ENCODE measurements at places on chromosomes 6 and 20.

DNA sequence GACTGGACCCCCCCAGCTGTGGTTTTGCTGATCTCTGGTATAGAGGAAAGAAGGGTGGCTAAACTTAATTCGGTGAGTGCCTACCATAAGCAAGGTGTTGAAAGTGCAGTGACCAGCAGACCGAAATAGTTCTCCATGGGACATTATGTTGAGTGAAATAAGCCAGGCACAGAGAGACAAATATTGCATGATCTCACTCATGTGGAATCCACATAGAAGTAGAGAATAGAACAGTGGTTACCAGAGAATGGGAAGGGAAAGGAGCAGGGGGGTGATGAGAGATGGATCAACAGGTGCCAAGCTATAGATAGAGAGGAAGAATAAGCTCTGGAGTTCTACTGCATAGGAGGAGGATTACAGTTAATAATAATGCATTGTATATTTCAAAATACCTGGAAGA lies 9.7 kb upstream of the GCNT2 start:
- no peak for DNase-seq

- no peak for DNase-seq
Observed at GRCh38 chr6:10412461-10413261, 2.2 kb downstream of the TFAP2A start.

- peak; percentile 45 for DNase-seq
Observed at GRCh38 chr20:61387204-61387953, 135.3 kb downstream of the CDH4 start.

GRCh38 chr6:19070520-19070919 lies 683.4 kb downstream of the RNF144B start:
- DNase-seq = no peak

DNA sequence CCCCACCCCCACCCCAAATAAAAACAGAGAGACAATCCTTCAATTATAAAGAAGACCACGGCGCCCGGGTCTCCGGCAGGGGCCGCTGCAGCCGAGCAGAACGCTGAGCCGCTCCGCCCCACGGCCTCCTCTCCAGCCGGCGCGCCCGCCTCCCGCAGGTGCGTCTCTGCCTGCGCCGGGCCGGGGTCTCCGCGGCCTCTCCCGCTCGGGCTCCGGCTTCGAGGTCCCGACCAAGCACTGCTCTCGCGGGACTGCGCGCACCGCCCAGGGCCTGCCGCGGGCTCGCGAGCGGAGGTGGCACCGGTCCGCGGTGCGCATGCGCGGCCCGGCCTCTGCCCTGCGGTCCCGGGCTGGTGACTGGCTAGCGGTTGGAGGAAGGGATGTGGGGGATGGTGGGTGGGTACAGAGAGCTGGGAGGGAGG lies 241 bp upstream of the SIRT5 start:
- peak; percentile 86 for DNase-seq

DNA sequence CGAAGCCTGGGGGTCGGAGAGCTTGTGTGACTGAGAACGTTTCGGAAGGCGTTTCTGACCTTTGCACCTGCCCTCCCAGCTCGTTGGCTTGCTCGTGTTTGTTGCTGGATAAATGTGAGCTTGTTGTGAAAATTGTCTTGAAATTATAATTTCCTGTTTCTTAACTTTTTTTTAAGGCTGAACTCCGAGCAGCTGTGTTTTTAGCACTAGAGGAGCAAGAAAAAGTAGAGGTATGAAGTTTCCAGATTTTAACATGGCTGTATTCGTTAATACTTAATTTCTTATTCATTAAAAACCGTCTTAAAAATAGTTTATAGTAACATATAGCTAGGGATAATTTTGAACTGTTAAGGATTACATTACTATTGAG lies 672 bp downstream of the CEP43 start:
- DNase-seq = peak; percentile 13

- DNase-seq = no peak
Observed at GRCh38 chr6:41332842-41333736, 2.3 kb upstream of the NCR2 start.

DNA sequence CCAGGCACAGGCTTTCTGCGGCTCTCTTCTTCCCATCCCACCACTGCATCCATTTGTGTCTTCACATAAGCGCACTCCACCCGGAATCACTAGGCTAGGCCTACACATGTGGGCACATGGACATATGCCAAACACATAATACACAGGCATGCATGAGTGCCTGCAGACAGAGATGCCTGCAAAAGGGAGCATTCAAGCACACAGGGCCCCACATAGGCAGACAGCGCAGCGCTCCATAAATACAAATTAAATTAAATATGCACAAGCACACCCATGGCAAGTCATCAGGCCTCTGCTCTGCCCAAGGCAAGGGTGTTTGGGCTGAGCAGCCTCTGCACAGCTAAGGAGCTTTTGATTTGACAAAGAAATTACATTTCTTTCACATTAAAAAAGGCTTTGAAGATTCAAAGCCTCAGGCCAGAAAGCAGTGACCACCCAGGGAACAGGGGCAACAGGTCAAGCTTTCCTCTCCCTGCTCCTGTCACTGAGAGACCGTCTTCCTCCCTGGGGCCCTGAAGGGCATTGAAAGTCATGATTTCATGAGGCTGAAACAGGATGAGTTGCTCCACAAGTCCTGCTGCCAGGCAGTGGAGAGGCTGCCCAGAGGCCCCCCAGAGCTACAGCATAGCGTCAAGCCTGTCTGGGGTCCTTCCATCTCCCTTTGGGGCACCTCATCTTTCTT lies 134.2 kb upstream of the LRFN2 start:
- DNase-seq = no peak

GRCh38 chr6:123849406-123849805 lies 45.7 kb downstream of the NKAIN2 start:
- DNase-seq = no peak

- DNase-seq = no peak
Observed at GRCh38 chr20:62694106-62694505, 14.5 kb upstream of the NTSR1 start.

GRCh38 chr6:106927531-106928398 lies 46.8 kb downstream of the CD24 start:
- peak; percentile 28 for DNase-seq

DNA sequence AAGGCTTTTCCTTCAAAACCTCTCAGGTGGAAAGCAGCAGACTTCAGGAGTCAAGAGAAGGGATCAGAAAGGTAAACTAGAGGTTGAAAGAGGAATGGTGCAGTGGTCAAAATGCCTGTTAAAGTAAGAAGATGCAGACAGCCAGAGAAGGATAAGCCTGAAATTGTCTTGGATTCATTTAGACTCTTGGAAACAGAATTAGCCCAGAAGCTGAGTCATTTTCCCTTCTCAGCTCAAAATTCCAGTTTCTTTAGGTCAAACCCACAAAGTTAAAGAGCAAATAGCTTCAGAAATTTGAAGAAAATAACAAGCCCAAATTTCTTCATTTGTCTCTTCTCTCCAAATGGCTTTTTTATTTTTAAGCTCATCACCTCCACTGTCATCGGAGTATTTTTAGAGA lies 73.9 kb downstream of the DHX35 start:
- DNase-seq = no peak

DNA sequence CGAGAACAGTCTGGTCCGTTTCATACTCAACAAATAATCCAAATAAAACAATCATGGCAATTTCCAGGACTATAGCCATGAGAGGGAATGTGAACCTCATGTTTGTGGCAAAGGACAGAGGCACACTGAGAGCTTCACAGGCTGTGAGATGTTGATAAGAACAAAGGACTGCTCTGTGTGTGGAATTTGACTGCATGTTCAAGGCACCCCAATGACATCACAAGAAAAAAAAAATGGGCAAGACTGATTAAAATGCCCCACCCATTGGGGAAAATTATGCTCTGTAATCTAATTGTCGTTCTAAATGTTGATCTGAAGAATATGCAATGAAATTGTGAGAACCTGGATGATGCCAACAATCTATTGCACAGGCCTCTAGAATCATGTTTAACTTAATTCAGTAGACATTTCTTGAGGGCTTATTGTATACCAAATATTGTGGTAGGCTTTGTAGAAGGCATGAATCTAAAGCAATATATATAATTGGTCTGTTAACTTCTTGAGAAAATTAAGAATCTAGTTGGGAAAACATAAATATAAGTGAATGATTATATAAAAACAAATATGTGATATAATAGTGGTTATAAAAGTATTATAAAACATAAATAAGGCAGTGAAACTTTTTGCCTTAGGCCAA lies at the start of gene RHAG:
Gene RHAG (minus strand): TSS at position 127 of the 637 bp plus-strand sequence. CDS start 27 bp downstream, at position 100.
- no peak for DNase-seq

DNA sequence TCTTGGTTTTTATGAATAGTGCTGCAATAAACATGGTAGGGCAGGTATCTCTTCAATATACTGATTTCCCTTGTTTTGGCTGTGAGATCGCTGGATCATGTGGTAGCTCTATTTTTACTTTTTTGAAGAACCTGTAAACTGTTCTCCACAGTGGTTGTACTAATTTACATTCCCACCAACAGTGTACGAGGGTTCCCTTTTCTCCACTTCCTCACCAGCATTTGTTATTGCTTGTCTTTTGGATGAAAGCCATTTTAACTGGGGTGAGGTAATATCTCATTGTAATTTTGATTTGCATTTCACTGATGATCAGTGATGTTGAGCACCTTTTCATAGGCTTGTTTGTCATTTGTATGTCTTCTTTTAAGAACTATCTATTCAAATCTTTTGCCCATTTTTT lies 8.0 kb upstream of the ARG1 start:
- DNase-seq = no peak

- DNase-seq = no peak
Observed at GRCh38 chr6:170051229-170052172, 239.4 kb downstream of the DLL1 start.

DNA sequence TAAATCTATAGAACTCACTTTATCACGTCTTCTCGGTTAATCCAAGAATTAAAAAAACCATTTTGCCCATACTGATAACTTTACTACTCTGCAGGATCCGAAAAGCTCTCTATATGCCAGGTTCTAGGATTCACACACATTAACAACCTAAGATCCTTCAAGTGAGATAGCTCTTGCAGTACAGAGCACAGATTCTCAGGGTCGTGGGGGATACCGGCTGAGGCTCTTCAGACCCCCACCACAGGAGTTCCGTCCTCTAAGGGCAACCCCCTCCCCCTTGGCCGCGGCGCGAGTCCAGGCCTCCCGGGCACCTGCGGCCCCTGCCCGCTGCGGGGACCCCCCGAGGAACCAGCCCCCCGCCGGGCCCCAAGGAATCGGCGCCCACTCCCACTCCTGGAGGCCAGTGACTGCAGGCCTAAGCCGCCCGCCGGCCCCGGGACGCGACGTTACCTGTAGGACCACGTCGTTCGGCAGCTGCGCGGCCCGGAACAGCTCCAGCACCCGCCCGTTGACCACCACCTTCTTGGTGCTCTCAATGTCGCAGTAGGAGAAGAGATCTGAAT lies 892 bp downstream of the REPS1 start:
- no peak for DNase-seq

GRCh38 chr20:1816384-1817381 lies 78.5 kb upstream of the SIRPA start:
- no peak for DNase-seq

DNA sequence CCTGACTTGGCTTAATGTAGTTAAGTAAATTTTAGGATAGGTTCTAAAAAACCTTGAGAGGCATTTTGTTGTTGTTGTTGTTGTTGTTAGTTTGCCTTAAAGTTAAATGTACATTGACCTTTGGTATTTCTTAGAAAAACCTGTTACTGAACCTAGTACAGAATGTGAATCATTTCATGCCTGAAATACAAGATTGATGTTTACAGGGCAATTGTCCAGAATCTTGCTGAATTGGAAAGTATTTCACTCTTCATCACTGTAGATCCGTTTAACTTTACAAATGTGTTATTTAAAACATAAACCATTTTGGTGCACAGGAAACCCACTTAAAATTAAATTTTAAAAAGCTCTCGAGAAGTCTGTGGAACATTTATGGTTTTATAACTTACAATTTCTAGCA lies 75.0 kb downstream of the CEP57L1 start:
- no peak for DNase-seq

- no peak for DNase-seq
Observed at GRCh38 chr6:5083307-5083583, 1.9 kb upstream of the PPP1R3G start.

- no peak for DNase-seq
Observed at GRCh38 chr6:126761854-126762253, 356.6 kb upstream of the RSPO3 start.

GRCh38 chr6:39617520-39617919 lies 107.7 kb downstream of the KIF6 start:
- no peak for DNase-seq

DNA sequence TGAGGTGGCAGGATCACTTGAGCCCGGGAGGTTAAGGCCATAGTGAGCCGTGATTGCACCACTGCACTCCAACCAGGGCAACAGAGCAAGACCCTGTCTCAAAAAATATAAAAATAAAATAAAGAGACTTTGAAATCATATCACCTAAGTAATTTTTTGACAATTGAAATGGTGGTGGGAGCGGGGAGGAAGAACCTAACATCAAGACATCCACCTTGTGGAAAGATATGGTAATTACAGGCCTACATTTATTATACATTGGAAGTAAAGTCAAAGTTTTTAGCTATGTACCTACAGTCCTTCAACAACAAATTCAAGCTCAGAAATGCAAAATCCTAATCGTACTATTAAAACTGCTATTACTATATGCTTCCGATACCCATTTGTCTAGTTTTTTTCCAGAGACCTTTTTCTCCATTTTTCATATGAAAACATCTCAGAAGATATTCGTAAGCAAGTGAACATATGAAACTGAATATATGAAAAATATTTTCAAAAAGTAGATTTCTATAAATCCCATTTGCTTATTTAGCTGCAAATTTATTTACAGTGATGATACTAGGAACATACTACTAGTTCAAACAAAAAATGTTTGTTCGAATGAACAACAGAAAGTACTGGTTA lies 83.3 kb downstream of the SYCP2 start:
- DNase-seq = no peak

- DNase-seq = no peak
Observed at GRCh38 chr6:25218346-25218745, 60.8 kb upstream of the CARMIL1 start.

DNA sequence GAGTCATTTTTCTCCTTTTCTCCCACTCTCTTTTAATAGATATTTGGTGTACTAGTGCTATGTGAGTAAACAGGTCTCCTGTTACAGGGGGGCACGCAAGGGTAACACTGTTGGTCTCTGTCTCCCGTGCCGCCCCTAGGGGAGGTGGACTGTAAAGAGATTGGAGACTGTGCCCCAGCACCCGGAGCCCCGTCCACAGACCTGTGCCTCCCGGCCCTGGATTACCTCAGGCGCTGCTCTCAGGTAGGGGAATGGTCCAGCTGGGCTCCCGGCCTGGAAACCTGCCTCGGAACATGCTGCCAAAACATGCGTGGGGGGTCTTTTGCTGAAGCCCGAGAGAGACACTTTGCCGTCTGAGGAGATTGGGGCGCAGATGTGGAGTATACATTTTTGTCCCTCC lies 66.4 kb upstream of the SMIM28 start:
- no peak for DNase-seq

DNA sequence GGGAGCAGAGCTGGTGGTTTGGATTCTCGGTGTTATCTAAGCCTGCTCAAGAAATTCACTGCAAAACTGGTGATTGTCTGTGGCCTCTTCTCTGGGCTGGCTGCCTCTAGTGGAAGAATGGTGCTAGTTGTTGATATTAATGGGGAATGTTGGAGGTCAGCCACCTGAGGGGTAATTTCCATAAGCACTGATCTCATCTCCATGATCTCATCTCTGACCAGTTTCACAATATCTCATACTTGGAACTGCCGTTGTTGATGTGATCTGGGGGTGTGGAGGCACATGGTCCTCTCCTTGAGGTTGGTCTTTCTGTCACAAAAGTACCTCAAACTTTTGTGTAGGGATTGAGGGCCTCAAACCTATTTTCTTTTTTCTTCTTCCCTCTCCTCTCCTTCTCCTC lies 102.6 kb downstream of the CD109 start:
- peak; percentile 33 for DNase-seq

- DNase-seq = no peak
Observed at GRCh38 chr6:74113901-74114300, 417.9 kb downstream of the CD109 start.

All from HuH-7.5 (cell line).